ENCODE measurements at places on chromosomes 5 and 9.

- DNase-seq: no peak
These were observed 339.9 kb downstream of the ARL15 start for GRCh38 chr5:53970475-53970874.

GRCh38 chr5:53779541-53779981, 219.1 kb downstream of the NDUFS4 start:
- DNase-seq: no peak

DNA sequence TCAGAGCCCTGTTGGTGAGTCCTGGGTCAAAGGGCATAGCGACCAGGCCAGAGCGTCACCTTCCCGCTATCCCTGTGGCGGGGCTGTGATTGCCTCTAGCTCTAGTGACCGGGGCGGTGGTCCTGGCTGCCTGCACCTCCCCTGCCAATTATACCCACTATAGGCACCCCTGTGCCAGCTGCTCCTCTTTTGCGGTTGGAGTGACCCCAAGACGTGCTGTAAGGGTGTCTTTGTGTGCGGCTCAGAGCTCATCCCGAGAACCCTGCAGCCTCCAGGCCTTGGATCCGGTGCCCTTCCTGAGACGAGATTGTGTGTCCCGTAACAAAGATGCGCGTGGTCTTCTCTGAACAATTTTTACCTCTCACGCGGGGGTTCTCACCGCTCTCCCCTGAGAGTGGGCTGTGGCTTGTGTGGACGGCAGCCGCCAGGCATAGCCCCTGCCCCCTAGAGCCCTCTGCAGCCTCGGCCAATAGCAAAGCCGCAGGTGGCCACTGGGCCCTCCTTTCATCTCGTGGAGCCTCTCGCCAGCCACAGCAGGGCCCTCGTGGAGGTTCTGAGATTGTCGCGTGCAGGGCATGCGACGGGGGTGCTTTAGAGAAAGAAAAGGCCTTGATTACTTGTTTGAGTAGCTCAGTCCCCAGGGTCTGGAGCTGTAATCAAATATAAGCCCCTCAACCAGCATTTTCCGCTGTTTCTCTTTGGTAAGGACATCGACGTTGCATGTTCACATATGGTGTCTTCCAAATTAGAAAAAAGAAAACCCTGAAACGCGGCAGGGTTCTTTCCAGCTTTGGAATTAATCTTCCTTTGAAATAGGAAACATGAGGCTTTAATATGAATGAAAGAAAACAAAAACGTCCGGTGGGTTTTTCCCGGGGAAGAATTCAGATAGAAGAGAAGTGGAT, 10.7 kb downstream of the NKD2 start:
- DNase-seq: no peak

DNA sequence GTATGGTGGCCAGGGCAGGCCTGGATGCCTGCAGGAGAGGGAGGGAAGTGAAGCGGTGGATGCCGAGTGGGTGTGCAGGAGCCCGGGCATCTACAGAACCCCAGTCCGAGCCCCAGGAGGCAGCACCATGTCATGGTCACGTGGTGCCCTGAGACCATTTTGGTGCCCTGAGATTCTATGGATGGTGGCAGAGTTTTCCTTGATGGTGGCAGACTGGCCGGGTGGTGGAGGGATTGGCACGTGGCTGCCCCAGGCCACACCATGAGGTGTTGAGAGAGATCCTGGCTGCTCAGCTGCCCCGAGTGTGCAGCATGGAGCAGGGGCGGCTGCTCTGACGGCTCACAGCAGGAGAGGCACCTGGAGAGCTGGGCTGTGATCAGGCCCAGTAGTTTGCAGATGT, 52.3 kb downstream of the SYK start:
- no peak for DNase-seq

- peak; percentile 82 for DNase-seq
These were observed 6.3 kb upstream of the MXD3 start for GRCh38 chr5:177317959-177318377.

- peak; percentile 65 for DNase-seq
These were observed 108.1 kb downstream of the LHFPL2 start for GRCh38 chr5:78540335-78541085.

DNA sequence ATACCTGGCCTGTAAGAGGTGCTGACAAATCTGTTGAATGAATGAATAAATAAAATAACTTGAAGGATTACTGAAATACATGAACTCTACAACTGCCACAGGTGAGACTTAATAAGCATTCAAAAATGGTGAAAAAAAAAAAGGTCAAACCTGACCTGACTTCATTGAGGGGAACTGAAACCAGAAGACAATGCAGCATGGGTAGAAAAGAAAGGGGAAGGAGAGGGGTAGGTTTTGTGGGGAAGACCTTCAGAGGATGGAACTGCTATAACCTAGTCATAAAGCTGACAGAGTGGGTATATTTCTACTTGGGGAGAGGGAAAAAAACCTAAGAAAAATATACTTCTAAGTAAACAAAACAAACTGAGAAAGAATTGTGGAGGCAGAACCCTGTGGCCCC, 56.6 kb downstream of the RASEF start:
- DNase-seq: no peak

DNA sequence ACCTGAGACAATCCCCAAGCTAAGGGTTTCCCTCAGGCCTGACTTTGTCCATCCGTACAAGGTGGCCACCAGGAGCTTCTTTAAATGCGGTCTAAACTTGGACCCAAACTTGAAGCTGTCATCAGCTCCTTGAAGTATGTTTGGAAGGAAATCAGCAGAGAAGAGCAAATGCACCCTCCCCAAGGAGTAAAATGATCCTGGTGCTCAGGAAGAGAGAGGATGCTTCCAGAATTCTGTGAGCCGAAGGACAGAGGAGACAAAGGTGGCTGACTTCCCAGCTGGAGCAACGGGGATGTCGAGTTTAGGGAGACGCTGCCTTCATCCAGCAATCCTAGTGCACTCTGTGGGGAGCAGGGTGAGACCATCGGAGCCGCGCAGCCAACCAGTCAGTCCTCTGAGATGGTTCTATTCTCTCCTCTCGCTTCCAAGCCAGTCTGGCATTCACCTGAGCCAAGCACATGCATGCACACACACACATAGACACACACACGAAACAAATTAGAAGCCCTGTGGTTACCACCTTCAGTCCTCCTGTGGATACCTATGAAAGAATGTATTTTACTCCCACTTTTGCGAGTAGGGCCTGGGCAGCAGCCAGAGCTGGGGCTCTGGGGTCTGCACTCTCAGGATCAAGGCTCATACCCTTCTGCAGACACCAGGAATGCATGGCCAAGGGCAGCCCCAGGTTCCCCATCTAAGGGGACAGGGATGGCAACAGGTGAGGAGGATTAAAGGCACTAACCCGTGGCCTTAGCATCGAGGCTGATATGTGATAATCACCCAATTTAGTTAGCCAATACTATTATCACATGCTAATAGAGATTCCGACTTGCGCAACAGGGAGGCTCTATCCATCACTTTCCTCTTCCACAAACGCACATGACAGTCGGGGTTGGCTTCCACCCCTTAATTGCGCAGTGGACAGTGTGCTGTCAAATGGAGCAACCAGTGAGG, 75.8 kb downstream of the GTF3C4 start:
- no peak for DNase-seq

DNA sequence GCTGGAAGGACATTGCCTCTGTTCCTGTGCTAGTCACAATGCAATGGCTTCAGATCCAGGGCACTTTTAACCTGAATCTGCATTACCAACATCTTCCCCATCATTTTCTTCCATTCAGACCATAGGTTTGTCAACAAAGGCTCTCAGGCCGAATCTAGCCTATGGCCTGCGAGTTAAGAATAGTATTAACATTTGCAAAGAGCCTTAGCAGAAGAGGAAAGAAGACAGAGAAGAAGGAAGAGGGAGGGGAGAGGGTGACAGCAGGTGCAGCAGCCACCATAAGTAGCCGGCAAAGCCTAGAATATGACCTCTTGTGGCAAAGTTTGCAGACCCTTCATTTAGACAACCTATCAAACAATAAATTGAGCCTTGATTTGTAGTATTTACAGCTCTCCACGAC, 32.6 kb downstream of the BARX1 start:
- no peak for DNase-seq

DNA sequence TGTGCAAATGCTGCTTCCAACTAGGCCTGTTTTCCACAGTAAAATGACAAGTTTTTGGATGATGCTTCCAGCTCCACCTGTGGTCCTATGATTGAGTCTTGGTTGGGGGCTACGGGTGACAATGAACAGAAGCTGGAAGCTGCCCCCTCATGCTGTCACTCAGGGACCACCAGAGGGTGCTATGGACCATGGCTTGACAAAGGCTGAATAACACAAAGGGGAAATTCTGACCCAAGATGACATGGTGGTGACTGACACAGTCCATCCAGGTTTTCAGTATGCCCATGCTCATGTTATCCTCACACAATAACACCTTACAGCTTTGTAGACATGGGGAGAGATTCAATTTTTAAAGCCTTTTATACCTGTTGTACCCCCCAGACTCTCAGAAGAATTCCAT, 23.9 kb upstream of the SAP30L start:
- DNase-seq: peak; percentile 50

DNA sequence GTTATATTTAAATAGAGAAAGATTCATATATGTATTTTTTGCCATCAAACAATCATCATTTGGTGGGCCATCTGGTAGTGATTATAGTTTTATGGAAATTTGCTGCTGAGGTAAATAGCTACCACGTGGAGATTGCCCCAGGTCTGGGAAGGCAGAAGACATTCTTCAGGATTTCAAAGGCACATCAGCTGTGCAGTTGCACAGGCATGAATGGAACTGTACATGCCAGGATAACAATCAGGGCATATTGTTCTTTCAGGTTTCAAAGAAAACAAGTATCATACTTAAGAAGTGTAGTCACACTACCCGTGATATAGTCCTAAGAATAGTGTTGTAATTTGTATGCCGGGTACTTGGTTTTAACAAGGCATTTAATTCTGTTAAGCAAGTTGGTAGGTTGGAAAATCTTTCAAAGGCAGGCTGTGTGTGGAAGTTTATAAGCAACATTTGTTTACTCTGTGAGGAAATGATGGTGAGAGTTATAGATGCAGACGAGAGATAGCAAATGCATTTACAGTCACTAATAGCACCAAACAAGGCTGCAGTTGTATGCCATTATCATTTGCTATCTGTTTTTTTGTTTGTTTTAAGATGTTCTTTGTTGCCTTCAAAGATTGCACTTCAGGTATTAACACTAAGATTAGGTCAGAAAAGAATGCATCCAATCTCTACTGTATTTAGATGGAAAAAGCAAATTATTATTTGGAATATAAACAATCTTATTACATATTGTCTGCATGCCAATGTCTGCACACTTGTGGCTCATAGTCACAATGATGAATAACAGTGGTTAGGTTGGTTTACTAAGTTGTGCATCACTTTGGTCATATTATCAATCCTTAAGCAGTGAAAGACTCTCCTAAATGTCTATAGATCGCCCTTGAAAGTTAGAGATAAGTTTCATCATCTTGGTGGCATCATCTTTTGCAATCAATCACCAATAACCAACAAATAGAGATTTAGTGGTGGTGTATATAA, 55.3 kb downstream of the RPS23 start:
- no peak for DNase-seq

GRCh38 chr5:41863871-41864486, 6.2 kb downstream of the OXCT1 start:
- no peak for DNase-seq

- no peak for DNase-seq
These were observed 517 bp downstream of the KCNN2 start for GRCh38 chr5:114362197-114362976.

DNA sequence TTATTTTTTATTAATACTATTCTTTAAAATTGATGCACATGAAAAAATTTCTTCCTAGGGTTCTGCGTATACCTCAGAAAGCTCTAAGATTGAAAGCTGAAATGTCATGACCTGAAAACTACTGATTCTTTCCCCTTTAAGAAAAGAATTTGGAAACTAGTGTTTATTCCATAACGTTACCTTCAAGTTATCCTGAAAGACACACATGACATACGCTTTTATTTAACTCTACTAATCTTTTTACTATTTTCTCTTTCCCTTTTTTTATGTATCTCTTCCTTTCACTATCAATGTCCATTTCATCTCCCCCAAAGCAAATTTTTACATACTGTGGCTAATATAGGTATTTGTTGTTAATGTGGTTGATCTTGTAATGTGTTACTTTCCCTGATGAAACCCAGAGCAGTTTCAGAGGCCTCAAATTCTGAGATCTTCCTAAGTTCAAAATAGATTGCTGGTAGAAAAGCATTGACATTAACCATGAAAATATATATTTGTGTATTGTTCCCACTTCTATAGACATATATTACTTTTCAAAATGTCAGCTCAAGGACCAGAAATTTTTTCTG, 7.4 kb downstream of the NIPBL start:
- no peak for DNase-seq

DNA sequence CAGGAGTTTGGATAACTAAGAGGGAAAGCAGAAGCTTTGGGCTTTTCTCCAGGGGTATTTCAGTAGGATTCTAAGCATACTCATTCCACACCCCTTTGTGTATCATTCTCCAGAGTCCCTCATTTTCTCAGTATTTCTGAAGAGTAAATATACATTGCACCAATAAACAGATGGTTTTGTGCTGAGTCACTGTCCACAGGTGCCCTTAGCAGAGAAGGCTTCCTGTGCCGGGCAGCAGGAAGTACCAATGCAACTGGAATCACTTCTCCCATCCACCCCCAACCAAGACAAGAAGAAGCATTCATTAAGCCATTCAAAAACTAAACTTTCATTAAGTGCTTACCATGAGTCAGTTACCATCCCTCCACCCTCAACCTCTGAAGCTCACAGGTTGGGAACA, 3.6 kb upstream of the CCNJL start:
- DNase-seq: peak; percentile 65

- peak; percentile 54 for DNase-seq
These were observed 17.8 kb downstream of the DMRT1 start for GRCh38 chr9:859251-859650.

DNA sequence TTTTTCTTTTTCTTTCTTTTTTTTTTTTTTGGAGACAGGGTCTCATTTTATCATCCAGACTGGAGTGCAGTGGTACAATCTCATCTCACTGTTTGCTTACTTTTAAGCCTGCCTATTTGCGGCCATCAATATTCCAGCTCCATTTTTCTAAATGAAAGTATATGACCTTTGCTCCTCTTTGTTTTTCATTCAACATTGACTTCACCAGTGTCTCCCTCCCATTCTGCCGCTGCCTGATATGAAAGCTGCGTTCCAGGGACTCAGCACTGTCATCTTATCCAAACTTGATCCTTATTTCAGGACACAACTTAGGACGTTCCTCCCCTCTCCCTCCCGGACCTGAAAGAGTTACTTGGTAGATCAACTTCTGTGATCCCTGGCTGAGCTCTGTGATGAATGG, 73.6 kb downstream of the LRRC70 start:
- no peak for DNase-seq

DNA sequence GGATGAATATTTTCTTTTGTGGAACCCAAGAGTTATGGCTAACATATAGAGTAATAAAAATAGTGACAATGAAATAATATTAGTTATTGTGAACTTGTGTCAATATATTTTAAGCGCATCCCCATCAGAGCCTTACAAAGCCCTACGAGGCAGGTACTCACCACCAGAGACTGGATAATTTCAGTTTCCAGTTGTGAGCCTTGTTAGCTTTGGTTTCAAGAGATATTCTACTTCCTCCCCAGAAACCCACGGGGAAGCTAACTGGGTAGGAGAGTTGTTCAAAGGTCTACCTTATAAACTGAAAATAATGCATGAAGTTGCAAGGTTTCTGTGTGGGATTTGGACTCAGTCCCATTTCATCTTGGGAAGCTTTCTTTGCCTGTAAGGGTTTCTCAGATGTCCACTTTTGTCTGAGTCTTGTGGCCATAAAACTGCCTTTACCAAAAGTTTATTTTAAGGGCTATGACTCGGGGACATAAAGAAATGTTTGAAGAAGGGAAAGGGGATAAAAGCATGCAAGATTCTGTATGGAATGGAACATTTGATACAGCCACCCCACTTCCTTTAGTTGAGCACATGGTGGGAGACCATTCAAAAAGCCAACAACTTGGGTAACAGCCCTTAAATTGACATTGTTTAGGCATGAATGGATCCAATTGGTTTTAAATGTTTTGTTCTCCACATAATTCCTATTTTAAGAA, 57.4 kb upstream of the ANKRD55 start:
- DNase-seq: peak; percentile 29
